Stimulated activated CD4-positive, alpha-beta T cell treated with anti-CD3 and anti-CD28 coated beads, Interleukin-1b, Interleukin-23, amount 100 ng/mL, for 1 hour (primary cell): ENCODE measurements at places on chromosomes 2 and 18.

- DNase-seq, result no peak
Observed at GRCh38 chr2:145906354-145906753, 1386.4 kb upstream of the ZEB2 start.

DNA sequence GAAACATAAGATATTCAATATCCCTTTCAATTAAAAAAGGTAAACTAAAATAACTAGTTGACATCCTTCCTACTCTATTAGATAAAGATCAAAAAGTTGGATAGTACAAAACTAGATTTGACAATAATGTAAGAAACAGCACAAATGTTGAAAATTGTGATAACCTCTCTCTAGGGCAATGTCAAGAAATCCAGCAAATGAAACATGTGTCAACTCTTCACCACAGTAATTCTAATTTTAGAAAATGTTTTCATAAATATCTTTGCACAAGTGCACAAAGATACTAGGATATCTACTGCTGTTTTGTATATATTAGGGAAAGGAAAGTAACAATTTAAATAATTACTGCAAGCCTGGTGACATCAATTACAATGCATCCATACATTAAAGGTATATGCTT is 1220.1 kb downstream of the LRP1B start:
- DNase-seq, result no peak

DNA sequence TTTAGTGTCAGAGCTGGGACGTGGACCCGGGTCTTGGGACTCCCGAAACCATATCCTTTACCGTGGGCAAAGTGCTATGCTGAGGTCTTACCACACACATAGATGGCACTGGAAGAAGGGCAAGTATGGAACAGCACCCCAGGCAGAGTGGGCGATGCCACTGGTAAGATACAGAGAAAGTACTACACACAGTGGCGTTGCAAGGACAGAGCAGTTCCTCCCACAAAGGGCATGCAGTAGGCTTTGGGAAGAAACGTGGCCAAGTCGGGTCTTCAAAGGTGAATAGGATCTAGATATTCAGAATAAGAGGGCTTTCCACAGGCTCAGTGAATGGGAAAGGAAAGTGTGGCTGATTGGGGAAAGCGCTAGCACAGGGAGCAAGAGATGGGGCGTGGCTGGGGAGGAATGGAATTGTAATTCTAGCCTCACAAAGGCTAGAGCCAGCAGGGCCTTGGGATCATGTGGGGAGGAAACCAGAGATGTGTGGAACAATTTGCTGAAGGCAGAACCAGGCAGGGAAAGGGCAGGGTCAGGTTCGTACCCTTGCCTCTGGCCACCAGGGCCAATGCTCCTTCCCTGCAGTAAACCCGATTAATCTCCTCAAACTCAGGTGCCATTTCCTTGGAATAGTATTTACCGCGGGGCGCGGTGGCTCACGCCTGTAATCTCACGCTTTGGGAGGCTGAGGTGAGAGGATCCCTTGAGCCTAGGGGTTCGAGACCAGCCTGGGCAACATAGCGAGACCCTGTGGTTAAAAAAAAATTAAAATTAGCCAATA is 36.0 kb downstream of the PCBP1 start:
- DNase-seq, result no peak

DNA sequence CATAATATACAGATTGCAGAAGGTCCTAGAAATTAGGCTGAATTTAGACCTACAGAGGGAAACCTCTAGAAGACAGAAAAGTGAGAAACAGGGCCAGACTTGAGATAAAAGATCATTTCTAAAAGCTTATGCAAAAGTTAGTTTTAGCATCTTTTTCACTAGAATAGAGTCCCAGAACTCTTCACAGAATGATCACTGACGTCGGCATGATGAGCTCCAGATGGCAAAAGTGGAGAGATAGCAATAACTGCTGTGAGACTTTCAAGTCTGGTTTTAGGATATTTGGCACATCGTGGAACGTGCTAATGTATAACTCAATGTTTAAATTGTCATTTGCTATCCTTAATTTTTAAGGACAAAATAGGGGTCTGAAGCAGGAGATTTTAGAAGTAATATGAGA is 1050.7 kb upstream of the CELF4 start:
- no peak for DNase-seq

- no peak for DNase-seq
Observed at GRCh38 chr2:160651416-160652200, 158.0 kb upstream of the RBMS1 start.

GRCh38 chr18:49811151-49811938 is 2.0 kb downstream of the ACAA2 start:
- no peak for DNase-seq

DNA sequence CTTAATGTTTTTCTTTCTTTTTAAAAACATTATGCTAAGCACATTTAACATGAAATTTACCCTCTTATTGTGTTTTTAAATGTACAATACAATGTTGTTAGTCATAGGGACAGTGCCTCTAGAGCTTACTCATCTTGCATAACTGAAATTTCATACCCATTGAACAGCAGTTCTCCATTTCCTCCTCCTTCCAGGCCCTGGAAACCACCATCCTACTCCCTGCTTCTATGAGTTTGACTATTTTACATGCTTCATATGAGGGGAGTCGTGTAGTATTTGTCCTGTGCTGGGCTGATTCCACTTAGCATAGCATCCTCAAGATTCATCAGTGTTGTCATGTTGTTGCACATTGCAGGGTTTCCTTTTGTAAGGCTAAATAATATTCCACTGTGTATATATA is 92.6 kb downstream of the SPATS2L start:
- no peak for DNase-seq

DNA sequence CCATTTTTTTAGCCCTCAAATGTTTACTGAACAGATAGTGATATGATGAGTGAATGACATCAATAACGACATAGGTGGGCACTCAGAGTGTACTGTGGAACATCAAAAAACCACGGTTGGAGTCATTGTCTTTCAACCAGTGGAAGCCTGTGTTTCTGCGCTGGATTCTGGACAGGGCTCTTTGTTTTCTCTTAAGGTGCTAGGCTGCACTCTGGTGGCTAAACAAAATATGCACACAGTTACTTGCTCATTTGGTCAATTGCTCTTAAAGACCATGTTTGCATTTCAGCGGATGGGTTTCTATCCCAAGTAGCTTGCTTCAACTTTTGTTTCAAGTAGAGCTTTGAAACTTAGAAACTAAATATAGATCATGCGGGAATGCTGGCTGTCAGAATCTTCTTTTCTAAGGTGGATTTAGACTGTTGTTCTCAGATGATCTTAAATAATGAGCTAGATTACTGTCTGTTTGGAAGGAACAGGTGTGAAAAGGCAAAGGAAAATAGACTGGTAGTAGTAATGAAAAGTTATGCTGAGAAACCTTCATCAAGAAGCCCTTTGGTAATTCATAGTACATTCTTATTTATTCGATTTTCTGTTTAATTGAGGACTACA is 48.5 kb upstream of the LYPD6B start:
- peak; percentile 8 for DNase-seq

GRCh38 chr2:170206246-170206645 is 28.3 kb downstream of the MYO3B start:
- no peak for DNase-seq

DNA sequence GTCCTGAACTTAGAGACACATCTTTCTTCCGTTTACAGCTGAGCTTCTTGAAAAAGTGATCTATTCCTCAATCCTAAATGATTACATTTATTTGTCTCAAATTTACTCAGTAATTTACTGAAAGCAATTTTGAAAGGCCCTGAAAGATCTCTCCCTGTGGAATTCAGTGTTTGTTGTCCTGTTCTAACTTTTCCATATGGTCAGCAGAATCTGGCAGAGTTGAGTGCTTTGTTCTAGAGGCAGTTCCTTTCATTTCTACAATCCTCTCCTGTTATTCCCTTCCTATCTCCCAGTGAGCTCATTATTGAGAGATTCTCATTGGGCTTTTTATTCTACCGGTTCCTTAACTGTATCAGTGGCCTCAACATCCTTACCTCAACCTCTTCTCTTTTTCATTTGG is 36.5 kb upstream of the REG3G start:
- DNase-seq, result no peak

DNA sequence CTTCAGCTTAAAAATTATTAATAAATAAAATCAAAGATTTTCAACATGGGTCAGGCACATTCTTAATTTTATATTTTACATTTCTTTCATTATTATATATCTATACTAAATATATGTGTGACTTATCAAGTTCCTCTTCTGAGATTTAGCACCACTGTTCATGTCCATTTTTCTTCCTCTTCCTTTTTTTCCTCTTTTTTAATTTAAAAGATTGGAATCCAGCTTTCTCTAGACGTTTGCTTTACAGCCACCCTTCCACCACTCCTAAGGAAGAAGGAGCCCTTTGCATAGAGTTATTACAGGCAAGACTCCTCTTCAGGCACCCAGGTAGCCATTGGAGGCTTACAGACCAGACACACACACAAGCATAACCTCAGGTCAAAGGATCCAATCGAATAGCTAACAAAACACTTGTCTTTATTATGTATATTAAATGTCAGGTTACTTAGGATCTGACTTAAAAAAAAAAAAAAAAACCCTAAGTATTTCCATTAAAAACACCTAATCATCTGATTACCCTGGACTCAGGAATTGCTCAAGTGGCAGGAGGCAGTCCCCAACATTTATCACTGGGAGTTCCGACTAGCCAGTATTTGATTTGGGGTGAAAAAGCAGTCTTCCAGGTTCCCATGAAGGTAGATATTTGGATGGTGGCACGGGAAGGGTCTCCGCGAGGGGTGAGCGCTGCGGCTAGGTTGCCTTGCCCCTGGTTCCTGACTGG is 2.4 kb upstream of the ZEB2 start:
- DNase-seq, result no peak

GRCh38 chr2:88880441-88880953 is 189.0 kb downstream of the RPIA start:
- no peak for DNase-seq

DNA sequence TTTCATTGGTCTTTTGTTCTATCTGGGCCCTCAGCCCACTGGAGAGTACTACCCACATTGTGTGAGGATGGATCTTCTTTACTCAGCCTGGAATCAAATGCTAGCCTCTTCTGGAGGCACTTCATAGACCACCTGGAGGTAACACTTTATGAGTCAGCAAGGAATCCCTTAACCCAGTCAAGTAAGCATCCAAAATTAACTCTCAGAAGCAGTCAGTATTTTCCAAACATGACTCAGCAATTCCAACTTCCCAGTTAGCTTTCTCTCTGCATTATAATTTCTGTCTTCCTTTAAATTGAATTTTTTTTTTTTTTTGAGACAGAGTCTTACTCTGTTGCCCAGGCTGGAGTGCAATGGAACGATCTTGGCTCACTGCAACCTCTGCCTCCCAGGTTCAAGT is 142.7 kb downstream of the ACKR3 start:
- no peak for DNase-seq

GRCh38 chr2:158043181-158043948 is 58.3 kb upstream of the UPP2 start:
- DNase-seq, result no peak

DNA sequence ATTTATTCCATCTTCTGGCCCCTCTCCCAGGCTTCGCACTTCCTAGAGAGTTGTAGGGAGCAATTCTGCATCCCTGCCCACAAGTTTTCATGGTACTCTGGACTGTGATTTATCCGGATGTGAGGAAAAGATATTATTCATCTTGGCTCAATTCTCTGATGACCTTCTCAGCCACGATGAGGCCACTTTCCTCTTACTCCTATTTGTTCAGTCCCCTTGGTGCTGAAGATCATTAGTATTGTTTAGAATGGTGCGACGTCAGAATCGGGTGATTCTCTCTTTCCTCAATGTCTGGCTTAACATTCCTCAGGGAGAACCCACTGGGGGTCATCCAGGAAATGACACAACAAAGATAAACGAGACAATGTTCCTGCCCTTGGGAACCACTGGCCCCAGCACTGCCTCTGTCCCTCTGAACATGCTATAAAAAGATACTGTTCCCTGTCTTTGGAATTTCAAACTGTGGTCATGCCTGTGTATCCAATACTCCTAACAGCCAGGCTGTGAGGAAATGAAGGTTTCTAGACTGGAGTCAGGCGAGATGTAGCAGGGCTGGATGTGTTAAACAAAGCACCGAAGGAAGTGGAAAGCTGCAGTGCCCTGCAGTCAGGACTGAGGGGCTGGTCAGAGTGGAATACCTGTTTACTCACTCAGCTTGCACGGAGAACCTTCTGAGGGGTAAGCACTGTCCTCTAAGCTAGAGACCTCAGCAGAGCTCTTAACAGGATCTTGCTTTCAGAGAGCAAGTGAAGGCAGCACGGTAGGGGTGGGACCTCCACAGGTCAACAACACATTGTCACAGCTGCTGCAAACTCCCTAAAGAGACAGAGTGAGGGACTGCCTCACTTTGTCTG is 12.9 kb upstream of the GLI2 start:
- no peak for DNase-seq

GRCh38 chr2:119431976-119432850 is 559 bp downstream of the TMEM37 start:
- no peak for DNase-seq

- no peak for DNase-seq
Observed at GRCh38 chr2:150981826-150982225, 279.8 kb downstream of the RBM43 start.
